ENCODE measurements at places on chromosomes 4 and X.

DNA sequence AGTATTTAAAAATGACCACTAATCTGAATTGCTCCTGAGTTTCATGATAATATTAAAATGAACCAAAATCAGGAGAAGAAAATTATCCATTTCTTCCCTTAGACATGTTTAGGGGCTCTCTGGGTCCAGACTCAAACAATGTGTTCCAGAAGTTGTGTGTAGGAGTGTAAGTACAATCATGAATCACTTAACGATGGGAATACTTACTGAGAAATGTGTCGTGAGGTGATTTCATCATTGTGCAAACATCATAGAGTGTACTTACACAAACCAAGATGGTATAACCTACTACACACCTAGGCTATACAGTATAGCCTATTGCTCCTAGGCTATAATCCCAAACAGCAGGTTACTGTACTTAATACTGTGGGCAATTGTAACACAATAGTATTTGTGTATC, 74.8 kb downstream of the STPG2 start:
- no peak for DNase-seq

- DNase-seq, result no peak
Observed at GRCh38 chr4:70556856-70557255, 35.2 kb upstream of the AMBN start.

- no peak for DNase-seq
Observed at GRCh38 chr4:177006331-177006730, 213.6 kb upstream of the VEGFC start.

DNA sequence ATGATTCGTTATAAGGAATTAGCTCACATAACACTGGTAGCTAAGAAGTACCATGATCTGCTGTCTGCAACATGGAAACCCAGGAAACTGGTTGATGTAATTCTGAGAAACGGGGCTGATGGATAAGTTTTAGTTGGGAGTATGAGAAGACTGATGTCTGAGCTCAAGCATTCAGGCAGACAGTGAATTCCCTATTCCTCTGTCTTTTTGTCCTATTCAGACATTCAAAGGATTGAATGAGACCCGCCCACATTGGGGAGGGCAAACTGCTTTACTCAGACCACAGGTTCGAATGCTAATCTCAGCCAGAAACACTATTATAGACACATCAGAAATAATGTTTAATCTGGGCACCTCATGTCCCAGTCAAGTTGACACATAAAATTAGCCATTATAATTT, 515.5 kb downstream of the STPG2 start:
- no peak for DNase-seq

DNA sequence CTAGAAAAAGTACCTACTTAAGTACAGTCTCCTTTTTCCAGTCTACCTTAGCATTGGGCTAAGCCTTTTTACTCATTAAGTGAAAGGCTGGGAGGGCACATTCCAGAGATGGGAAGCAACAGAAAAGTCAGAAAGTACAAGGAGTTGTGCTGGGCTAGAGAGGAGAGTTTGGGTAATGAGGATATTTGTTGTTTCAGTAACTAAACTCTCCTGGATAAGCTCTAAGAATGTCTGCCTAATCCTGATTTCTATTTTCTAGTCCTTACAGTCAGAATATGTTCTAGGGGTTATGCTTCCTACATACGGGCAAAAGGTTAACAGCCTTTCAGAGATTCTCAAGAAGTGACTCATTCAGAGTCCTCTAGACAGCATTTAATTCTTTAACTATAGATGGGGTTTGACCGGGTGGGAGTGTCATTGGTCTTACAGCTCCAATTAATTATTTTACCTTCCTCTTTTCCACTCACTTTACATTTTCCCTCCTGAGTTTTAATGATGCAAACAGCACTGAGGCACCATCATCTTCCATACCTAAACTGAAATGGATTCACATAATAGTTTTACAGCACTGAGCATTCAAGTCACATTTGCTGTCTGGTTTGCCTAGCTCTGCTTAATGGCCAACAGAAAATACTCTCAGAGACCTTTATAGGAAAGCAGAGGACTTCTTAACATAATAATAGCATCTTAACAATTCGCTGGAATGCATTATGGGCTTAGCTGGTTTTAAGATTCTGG, 42.9 kb downstream of the USP26 start:
- DNase-seq, result no peak

GRCh38 chr4:150355418-150355817, 226.5 kb upstream of the MAB21L2 start:
- no peak for DNase-seq

GRCh38 chrX:132636080-132636479, 147.2 kb upstream of the MBNL3 start:
- DNase-seq, result no peak

- no peak for DNase-seq
Observed at GRCh38 chr4:87049508-87049907, 114.7 kb downstream of the AFF1 start.

DNA sequence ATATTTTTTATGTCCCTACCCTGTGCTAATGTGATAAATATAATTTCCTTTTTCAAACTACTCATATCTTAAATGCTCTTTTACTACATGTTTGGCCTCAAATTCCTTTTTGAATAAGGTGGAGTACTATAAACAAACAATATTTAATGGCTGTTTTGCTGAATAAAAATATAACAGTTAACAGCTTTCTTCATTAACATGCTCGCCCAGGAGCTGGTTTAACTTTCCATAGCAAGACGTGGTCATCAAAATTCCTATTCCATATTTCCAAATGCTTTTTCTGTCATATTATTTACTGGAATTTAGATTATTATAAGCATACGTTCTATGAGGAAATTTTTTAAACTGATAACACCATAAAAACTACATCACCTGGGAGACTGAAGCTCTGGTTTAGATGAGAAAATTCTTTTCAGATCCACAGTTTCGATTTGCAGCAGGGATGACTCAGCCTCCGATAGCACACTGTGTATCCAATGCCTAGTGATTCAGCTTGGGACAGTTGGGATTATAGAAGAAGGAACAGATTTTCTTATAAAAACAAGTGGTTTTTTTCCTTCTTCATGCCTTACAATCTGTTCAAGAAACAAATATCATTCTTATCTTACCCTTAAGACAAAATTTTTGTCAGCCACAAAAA, 129.1 kb downstream of the FBXO8 start:
- DNase-seq, result no peak
